Stimulated activated CD8-positive, alpha-beta memory T cell treated with anti-CD3 and anti-CD28 coated beads, Interleukin-4, amount 100 ng/mL, for 1 hour (primary cell): ENCODE measurements at places on chromosomes 16 and 17.

- DNase-seq: no peak
Observed at GRCh38 chr17:15457723-15458094, 9.7 kb downstream of the CDRT4 start.

- DNase-seq: no peak
Observed at GRCh38 chr16:14449334-14449733, 180.7 kb downstream of the PARN start.

DNA sequence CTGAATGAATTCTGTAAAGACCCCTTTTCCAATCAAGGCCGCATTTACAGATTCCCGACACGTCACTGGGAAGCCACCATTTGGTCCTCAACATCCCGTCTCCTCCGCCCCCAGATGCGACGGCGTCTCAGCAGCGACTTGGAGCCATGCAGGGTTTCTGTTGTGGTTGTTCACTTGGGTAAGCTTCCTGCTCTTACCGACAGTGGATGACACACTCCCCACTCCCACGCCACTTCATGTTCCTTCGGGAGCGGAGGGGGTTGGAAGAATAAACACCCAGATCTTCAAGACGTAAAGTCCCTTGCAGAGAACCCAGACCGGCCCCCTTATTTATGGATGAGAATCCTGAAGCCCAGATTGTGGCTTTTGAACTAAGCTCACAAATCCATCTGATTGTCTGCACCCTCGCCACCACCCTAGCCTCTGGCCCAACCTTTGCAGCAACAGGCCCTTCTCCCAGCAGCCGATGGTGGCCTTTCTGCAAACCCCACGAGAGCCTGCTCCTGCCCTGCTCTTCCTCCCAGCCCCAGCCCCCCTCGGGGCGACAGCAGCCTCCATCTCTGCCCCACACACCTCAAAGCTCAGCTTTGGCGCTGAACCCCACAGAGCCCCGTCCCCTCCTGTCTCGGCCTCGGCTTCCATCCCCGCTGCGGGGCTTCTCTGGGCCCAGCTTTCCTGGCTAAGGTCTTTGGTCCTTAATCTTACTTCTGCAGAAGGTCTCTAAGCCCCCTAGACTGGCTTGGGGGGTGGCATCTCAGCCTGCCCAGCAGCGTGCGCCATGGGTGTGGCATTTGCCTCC is 19.0 kb upstream of the OSGIN1 start:
- DNase-seq: no peak

- no peak for DNase-seq
Observed at GRCh38 chr17:33725675-33726271, 432.7 kb upstream of the ASIC2 start.

- DNase-seq: no peak
Observed at GRCh38 chr16:89136931-89137330, 34.6 kb upstream of the CDH15 start.

GRCh38 chr17:63435681-63436522 is 10.2 kb downstream of the CYB561 start:
- no peak for DNase-seq

- DNase-seq: no peak
Observed at GRCh38 chr16:80317599-80318037, 223.2 kb upstream of the DYNLRB2 start.

DNA sequence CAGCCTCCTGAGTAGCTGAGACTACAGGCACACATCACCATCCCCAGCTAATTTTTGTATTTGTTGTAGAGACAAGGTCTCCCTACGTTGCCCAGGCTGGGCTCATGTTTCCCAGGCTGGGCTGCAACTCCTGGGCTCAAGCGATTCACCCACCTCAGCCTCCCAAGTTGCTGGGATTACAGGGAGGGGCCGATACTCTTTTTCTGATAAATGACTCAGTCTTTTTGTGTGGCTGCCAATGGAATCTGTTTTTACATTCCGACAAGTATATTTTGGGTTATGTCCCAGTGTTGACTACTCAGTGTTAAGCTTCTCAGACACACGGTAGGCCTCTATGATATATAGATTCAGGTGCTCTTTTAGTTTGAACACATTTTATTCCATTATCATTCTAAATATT is 58.1 kb downstream of the SLFN11 start:
- no peak for DNase-seq

GRCh38 chr17:73133911-73134649 is 30.7 kb upstream of the SSTR2 start:
- DNase-seq: no peak

GRCh38 chr17:44741316-44741715 is 17.5 kb upstream of the ADAM11 start:
- no peak for DNase-seq

DNA sequence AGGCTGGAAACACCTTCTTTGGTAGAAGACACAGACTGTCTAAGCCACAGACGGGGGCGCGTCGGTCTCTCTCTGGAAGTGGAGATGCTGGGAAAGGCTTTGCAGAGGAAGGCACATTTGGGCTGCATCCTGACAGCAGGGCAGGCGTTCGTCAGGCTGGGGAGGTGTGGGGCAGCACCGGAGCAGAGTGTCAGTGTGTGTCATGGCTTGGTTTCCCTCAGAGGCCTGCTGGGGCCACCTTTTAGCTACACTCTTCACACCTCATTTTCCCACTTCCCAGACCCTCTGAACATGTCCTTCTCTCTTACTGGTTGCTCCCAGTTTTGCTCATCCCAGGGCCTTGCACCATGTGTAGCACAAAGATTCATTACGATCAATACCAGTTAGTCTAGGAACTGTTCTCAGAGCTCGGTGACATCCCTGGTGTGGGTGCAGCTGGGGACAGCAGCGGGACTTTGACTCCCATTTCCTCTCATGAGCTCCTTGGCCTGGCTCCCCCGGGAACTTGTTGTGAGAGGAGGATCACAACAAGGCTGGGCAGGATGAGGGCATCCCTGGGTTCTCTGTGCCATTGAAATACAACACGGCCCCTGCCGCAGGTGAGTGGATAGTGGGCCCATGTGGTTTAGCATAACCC is 33.1 kb downstream of the SMARCE1 start:
- DNase-seq: no peak

GRCh38 chr17:12729086-12729485 is 60.2 kb upstream of the ARHGAP44 start:
- DNase-seq: no peak

DNA sequence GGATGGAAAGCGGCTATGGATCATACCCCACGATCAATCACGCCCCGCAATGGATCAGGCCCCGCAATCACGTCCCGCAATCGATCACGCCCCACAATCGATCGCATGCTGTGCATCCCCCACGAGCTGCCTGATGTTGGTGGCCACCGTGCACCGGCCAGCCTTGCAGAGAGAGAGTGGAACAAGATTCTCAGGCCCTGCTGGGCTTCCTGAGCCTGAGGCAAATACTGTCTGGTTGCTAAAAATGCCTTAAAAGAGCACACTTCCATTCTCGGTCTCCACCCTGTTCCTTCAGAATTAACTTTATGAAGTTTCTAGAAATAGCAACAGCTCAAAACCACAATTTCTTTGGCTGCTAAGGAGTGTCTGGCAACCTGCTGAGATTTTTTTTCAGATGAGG is 81.5 kb downstream of the VPS53 start:
- DNase-seq: no peak

DNA sequence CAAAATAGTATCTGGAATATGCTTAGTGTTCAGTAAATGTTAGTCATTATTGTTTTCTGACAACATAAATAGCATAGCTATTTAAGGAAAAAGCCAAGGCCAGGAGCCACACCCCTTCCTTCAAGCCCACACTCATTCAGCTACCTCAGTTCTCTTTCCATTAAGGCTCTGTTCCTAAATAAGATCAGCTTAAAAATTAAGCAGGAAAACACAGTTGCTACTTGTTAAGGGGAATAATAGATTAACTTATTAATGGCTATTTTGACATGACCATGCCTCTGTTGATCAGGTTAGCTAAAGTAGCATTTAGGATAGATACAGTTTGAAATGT is 158.1 kb downstream of the CHD9 start:
- no peak for DNase-seq

DNA sequence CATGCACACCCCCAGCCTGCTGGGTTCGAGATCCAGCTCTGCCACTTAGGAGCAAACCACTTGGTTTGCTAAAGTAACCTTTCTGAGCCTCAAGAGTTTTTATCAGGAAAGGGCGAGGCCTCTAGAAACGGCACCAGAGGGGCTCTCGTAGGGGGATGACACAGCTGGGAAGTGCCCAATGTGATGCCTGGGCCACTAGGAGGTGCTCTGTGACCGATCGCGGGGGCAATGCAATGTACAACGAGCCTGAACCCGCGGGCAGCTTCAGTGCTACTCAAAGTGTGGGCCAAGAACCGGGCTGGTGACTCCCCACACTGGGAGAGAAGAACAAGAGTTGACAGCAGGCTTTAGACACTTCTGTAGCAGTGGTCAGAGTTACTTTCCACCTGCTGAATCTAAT is 9.4 kb downstream of the C16orf89 start:
- no peak for DNase-seq

DNA sequence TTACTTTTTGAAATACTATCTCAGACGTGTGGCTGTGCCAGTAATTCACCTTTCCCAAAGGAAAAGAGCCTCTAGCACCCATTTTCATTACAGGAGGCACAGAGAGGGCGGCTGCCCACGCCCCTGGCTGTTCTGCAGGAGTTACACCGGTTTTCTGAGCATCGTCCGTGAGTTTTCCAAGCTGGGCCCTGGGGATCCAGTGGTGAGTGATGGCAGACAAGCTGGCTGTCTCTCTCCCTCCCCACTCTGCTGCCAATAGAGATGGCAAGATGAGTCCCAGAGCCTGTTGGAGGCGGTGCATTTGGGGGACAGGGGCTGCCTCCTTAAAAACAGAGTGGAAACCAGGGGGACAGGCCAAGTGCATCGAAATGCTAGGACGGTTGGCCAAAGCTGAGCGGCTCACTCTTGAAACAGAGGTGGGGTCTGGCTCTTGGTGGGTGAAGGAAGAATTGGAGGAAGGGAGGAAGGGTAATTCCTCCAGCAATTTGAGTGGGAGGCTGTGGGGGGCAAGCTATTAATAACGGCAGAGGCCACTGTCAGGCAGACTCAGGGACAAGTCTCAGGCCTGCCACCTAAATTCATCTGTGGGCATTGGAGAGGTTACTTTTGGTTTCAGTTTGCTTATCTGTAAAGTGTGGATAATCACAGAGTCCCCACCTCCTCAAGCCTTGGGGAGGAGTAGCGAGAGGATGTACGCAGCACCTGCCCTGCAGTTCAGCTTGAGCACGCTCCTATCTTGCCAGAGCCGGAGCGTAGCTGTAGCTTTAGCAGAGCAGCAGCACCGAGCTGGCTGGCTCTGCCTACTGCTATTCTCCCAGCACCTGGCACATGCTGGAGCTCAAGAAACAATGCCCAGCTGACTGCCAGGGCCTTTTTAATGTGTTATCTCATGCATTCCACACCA is 7.5 kb upstream of the NOS2 start:
- DNase-seq: peak; percentile 29

DNA sequence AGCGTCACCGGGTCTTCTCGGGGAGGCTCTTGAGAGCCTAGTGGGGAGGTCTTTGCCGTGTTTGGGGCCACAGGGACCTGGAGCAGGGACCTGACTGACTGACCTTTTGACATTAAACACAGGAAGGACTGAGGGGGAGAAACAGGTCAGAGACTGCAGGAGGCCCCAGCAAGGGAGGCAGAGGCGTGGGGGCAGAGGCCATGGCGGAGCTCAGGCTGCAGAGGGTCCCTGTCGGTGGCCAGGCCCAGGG is 41.6 kb upstream of the GSE1 start:
- no peak for DNase-seq

DNA sequence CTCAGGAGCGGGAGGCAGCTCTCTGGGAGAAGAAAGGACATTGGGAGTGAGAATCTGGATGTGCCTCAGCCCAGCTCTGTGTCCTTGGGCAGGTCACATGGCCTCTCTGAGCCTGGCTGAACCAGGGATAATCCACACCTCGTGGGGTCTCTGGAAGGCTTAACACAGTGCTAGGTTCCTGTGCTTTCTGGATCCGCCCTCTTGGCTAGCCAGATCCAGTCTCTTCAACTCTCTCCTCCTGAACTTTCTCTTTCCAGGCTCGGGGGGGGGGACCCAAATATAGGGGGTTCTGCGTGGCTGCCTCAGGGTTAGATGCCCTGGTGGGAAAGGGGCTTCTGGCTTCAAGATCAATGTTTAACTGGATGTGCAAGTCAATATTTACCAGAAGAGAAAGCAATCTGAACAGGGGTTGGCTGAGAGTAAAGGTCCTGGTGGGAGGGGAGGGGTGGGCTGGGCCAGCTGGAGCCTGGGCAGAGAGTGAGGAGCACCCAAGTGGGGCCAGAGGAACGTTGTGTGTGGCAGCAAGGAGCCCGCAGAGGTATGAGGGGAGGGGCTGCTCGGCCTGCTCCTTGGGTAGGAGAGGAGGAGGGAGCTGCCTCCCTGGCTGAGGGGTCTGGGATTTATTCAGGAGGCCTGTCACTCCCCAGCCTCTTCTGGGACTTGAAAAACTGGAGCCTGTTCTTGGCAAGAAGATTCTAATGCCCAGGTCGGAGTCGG is at the start of gene SERPINF2:
Gene SERPINF2, plus strand, starts transcription at position 501 of the 717 bp plus-strand sequence. CDS start 2,125 bp downstream, outside the sequence.
- no peak for DNase-seq

GRCh38 chr17:34361478-34362061 is 1.5 kb downstream of the CCL1 start:
- peak; percentile 5 for DNase-seq

- DNase-seq: no peak
Observed at GRCh38 chr17:71203953-71204352, 916.9 kb upstream of the SOX9 start.
